ENCODE measurements at places on chromosomes 12 and 14.

- DNase-seq: no peak
Measured at GRCh38 chr12:57832966-57833365, 13.6 kb downstream of the CTDSP2 start.

- DNase-seq: no peak
Measured at GRCh38 chr12:129903956-129904829, at the start of gene TMEM132D. Gene TMEM132D, minus strand, starts transcription at chr12:129904025.

DNA sequence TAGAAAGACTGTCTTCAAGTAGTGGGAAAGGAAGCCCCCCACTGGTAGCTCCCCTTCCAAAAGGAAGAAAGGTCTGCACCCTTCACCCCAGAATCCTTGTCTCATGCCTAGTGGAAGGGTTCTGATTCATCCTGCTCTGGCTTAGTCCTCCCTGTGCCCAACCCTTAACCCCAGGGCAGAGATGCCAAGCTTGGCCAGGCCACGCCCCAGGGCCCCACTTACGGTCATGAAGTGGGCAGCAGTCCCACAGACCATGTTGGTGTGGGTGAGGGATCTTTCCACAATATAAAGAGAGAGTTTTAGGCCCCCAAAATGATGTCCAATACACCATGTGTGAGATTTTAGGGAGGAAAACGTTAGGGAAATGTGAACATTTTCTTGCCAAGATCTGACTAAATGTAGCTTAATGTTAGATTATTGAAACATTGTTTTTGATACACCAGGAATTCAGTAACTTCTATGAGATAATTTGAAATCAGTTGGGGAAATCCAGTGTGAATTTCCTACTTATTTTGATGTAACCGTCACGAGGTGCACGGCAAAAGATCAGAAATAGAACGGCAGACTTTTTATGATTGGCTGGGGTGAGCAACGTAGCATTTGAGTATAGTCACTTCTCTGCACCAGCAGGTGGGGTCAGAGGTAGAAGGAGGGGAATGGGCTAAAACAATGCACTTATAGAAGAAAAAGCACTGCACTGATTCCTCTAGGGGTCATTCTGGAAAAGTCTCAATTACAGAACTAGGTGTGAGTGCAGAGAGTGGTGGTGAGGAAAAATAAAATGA is 8.2 kb upstream of the SSPN start:
- peak; percentile 25 for DNase-seq

DNA sequence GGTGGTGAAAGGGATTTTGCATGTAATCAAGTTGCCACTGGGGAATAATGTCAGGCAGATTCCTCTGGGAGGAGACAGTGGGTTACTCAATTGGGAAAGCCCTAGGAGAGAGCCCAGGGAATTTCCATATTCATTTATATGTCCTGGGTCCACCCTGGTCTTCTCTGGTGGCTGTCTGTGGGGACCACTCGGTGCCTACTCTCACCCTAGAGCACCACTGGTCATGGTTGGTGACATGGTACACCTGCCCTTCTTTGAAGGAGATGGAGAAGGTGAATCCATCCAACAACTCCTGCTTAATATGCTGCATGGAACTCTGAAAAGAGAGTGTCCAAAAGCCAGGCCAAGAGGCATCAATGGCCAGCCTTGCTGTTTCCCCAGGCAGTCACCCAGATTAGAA is 12.8 kb upstream of the RERG start:
- no peak for DNase-seq

- DNase-seq: no peak
Measured at GRCh38 chr12:1724250-1724649, 33.4 kb downstream of the ADIPOR2 start.

- DNase-seq: no peak
Measured at GRCh38 chr12:130051900-130052299, 110.4 kb upstream of the FZD10 start.

GRCh38 chr12:76428117-76428516 is 79.9 kb upstream of the BBS10 start:
- no peak for DNase-seq

DNA sequence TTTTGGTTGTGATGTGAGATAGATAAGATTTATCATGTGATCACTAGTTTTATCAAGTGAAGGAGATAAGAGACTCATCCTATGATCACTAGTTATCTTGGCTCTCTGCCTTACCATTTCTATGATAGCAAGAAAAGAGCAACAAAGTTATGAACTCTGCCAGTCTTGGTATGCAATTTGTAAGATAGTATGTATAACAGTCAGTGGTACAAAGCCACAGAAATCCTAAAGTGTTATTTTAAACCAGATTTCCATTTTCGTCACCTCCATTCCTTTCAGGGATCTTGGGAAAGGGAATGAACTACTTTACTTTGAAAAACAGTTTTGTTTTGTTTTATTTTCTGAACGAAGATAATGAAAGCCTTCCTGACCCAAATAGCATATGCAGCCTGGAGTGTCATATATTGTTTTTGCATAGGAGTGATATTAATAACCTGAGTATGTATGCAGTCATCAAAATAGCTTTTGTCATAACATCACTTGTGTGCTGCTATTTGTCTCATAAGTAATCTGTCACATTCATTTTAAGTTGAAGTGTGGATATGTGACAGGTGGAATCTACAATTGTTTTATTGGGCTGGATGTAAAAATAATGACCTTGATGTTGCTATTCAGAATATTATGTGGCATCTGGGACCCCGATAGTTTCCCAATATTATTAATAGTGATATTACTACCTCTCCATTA is 35.0 kb downstream of the FLRT2 start:
- DNase-seq: peak; percentile 33

DNA sequence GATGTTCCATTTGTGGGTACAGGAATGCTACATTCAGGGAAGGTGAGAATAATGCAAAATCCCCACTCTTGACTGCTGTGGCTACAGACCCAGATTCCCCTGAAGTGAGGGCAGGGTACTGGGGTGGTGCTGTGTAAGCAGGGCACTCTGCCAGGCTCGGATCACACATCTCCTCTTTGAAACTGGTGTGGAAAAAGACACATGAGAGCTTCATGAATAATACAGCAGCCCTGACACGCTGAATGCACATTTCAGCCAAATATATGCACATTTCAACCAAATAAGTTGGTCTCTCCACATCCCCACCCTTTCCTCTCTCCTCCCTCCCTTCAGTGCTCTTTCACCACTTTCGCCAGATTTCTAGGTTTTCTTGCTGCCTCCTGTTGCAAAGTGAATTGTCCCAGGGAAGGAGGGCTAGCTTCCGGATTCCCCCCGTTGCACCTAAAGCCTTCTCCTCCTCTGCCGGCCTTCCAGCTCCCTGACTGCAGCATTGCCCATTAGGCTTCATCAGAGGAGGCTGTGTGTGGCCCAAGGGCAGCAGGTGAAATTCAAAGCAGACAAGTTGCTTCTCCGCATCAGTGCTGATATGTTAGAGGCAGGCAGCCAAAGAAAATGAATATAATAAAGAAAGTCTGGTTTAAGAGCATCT is 118.2 kb upstream of the TMCC3 start:
- DNase-seq: peak; percentile 6

DNA sequence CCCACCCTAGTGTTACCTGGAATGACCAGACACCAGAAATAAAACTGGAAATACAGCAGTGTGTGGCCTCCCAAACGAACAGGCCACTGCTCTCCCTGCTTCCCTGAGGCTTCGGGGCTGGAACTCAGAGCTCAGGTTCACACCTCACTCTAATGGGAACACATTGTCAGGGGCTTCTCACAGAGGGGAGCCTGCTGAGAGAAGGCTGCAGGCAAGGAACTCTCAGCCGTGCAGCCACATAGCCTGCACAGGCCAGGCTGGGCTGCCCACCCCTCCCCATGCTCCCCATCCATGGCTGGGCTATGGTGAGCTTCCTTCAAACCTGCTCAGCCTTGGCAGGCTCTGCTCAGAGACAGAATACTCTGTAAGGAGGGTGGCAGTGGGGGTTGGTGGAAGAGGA is 302.5 kb downstream of the EMP1 start:
- DNase-seq: no peak

GRCh38 chr12:67853204-67853603 is 136.0 kb upstream of the IFNG-AS1 start:
- DNase-seq: peak; percentile 84

- DNase-seq: peak; percentile 76
Measured at GRCh38 chr12:52213564-52214420, 19.3 kb upstream of the KRT7 start.

- no peak for DNase-seq
Measured at GRCh38 chr12:26088998-26089397, 35.8 kb downstream of the BHLHE41 start.

- DNase-seq: peak; percentile 82
Measured at GRCh38 chr14:78959674-78960264, 789.6 kb downstream of the NRXN3 start.

DNA sequence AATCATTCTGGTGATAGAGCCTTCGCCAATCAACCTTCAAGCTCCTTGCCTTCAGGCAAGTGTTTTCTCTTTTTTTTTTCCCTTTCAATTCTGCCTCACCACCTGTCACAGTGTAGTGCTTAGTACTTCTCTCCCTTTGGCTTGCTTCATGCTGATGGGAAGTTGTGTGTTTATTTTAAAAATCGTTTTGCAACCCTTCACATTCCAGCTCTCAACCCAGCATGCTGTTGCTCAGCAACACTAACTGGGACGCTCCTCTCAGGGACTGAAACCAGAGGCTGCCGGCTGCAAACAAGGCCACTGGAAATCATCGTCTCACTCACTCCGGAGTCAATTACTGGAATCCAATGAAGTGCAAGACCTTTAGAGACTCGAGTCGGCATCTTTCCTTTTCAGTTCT is 342.7 kb downstream of the PRKD1 start:
- peak; percentile 80 for DNase-seq

GRCh38 chr14:24395609-24396582 is 2.9 kb upstream of the NYNRIN start:
- DNase-seq: peak; percentile 72
